ENCODE measurements at places on chromosomes 6 and 20. TPM values are rescaled to one million over a fixed set of nuclear protein-coding genes. Genes with fewer than 3 reads are reported as not detected.

The SNX21 gene
- total RNA-seq, result 29.0 TPM

The REM1 gene
- not detected for total RNA-seq

The CCN5 gene
- total RNA-seq, result not detected

The IRAK1BP1 gene
- 2.8 TPM for total RNA-seq

The WFDC5 gene
- not detected for total RNA-seq
